ENCODE measurements at places on chromosomes 1 and 21.
A peak's percentile ranks its signal among the peaks of the same experiment; 100 is the strongest.

GRCh38 chr1:181398544-181398943, 84.8 kb upstream of the CACNA1E start:
- H3K4me1 ChIP-seq: no peaks in the 10 kb centered on the region
- H3K27me3 ChIP-seq: no peaks in the 10 kb centered on the region
- H3K27ac ChIP-seq: no peak overlapping the region
- no peak for DNase-seq
- H3K36me3 ChIP-seq: no peaks in the 10 kb centered on the region

DNA sequence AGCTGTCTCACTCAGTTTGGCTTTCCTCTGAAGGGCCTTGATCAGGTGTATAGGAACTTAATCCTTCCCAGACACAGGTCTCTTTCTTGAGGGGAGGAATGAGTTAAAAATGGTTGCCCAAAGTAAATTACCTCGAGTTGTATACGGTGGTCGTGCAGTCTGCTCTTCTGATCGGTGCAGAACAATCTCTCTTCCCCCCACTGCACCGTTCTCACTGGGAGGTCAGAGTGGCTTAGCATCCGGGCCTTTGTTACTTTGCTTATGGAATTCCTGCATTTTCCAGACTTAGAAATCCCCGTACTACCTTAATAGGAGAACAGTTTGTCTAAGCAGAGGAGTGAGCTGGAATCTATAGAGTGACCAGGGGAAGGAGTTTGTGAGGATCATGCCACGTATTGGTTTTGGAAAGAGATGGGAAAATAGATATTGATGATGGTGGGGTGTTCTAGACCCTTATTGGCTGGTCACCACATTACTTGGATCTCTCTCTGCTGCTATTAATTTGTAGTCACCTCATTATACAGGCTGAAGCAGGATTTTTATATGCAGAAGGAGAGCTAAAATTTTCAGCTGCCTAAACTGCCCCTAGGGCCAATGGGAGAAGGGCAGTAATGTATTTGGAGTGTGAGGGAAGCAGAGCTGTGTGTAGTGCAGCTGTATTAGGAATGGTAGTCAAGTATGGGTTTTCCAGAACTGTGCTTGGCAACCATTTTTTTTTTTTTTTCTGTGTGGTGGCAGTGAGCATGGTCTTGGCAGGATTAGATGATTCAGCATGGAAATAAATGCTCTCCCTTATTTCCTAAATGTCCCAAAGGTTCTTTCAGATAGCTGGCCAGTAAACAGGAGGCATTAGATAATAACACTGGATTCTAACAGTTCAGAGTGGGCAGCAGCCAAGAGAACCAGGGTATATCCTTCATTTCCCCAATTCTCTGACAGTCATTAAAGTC, 81.5 kb downstream of the NDUFS5 start:
- no peaks in the 10 kb centered on the region for H3K36me3 ChIP-seq
- H3K4me1 ChIP-seq: peaks cover 81% of the 10 kb centered on the region
- peak overlapping the region; percentile 95 for H3K27ac ChIP-seq
- no peak for DNase-seq
- peak overlapping the region; percentile 96 for H3K4me3 ChIP-seq
- no peaks in the 10 kb centered on the region for H3K27me3 ChIP-seq

GRCh38 chr1:44053394-44053793, 22.1 kb upstream of the SLC6A9 start:
- H3K27me3 ChIP-seq: no peaks in the 10 kb centered on the region
- DNase-seq: no peak
- H3K4me3 ChIP-seq: no peak overlapping the region
- no peaks in the 10 kb centered on the region for H3K4me1 ChIP-seq
- no peak overlapping the region for H3K27ac ChIP-seq

DNA sequence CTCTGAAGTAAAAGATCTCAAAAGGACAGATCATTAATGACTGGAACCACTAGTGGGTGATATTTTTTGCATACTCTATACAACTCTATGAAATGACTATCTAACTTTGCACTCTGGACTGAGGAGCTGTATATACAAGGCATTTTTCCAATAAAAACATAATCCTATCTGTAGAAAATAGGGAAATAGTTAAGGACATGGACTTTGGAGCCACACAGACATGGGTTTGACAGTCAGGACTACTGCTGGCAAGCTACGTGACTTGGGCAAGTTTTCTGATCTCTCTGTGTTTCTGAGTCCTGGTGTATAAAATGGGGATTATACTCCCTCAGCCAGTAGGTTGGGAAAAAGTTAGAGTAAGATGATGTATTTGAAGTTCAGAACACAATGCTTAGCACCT, 20.9 kb upstream of the HSD3B2 start:
- H3K27ac ChIP-seq: no peak overlapping the region
- H3K4me3 ChIP-seq: no peak overlapping the region
- no peaks in the 10 kb centered on the region for H3K27me3 ChIP-seq
- H3K36me3 ChIP-seq: no peaks in the 10 kb centered on the region
- no peaks in the 10 kb centered on the region for H3K4me1 ChIP-seq

GRCh38 chr1:6419804-6420453, at the start of gene HES2:
Gene HES2 (minus strand): TSS chr1:6419919. CDS start chr1:6419820, 99 bp downstream.
- peaks cover 3% of the 10 kb centered on the region for H3K27me3 ChIP-seq
- H3K27ac ChIP-seq: no peak within 1 kb of the TSS
- H3K4me3 ChIP-seq: peak within 1 kb of the TSS; percentile 49
- H3K36me3 ChIP-seq: no peaks in the 10 kb centered on the region
- H3K4me1 ChIP-seq: peaks cover 41% of the 10 kb centered on the region

DNA sequence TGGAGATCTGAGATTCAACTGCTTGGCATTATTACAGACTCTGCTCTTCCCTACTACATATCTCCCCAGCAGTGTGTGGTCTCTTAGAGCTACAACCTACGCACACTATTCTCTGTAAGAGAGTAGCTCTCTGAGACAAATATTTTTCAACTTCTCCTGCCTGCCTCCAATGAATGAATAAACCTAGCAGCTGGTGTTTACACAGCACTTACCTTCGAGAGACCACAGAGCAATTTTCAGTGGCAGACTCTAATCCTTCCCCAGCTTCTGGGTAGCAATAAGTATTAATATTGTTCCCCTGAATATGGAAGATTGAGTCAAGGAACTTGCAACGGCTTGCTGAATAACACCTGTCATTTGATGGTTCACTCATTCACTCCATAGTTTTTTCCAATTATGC, 350.9 kb upstream of the SPAG17 start:
- H3K36me3 ChIP-seq: no peaks in the 10 kb centered on the region
- H3K27ac ChIP-seq: no peak overlapping the region
- H3K27me3 ChIP-seq: no peaks in the 10 kb centered on the region
- DNase-seq: no peak
- H3K4me3 ChIP-seq: no peak overlapping the region
- H3K4me1 ChIP-seq: no peaks in the 10 kb centered on the region

DNA sequence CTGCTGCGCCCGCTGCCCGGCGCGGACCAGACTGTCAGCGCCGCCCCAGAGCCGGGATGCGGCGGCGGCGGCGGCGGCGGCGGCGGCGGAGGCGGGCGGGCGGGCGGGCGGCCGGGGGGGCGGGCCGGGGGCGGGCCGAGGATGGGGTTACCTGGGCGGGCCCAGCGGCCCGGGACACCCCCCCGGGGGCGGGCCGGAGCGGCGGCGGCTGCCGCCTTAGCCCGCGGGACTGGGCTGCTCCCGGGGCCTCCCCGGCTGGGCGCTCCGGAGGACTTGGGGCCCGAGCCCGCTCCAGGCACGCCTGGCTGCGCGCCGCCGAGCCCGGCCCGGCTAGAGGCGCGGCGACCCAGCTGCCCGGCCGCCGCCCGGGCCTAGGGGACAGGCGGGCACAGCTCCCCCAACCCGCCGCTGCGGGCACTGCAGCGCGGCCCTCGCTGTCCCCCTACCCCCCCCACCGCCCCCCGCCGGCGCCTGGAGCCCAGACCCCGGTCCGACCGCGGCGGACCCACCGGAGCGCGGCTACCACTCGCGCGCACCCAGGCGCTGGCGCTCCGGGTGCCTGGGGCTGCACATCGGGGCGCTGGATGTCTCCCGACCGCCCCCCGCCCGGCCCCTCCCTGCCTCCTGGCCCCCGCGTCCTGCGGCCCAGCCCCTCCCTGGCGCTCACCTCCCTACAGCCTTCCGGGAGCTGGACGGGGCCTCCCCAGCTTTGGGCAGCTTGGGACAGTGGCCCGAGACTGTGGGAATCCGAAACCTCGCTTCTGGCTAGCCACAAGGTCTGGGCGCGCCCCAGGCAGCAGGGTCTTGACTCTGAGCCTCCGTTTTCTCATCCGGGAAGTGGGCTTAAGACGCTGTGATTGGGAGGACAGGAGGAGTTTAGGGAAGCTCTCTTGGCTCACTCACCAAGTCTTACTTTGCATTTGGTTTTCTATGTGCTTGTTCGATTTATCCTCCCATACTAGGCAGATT, at the start of gene WNT4:
Gene WNT4, minus strand, starts transcription at position 33 of the 969 bp plus-strand sequence. CDS start 175 bp downstream, outside the sequence.
- H3K36me3 ChIP-seq: no peaks in the 10 kb centered on the region
- no peak within 1 kb of the TSS for H3K27ac ChIP-seq
- peaks cover 29% of the 10 kb centered on the region for H3K4me1 ChIP-seq
- peak; percentile 53 for DNase-seq
- H3K27me3 ChIP-seq: peaks cover 22% of the 10 kb centered on the region
- H3K4me3 ChIP-seq: peak within 1 kb of the TSS; percentile 58
